ENCODE measurements at places on chromosomes 1 and 21. TPM values are rescaled to one million over a fixed set of nuclear protein-coding genes. Genes with fewer than 3 reads are reported as not detected.

DNA sequence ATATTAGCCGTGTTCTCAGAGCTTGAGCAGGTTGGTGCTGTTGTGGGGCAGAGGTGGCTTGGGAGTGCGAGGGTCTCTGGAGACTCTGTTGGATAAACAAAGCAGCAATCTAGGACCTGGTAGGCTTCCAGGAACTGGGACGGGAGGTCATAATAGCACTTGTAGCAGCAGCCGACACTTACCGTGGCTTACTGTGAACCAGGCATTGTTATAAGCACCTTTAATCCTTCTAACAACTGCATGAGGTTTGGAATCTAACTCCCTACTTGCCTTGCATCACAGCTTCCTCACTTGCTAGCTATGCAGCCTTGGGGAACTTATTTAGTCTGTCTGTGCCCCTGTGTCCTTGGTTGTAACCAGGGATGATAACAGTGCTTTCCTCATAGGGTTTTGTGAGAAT, 94.9 kb downstream of the NAV1 start:
- DNase-seq: no peak

DNA sequence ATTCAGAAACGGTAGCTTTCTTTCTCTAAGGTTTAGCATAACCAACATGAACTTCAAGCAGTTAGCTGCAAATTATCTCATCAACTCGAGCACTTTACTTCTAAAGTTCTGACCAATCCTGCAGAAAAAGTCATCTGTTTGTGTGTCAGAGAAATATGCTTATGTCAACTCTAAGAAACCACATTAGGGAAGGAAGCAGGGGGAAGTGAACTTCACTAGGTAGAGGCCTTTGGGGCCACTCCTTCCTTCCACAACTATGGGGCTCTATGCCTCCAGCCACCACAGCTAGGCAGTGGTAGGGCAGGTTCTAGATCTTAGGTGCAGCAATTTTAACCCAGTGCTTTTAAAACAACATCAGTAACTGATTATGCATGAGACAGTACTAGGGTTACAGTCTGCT, 375.9 kb downstream of the DSCAM start:
- DNase-seq: no peak

The AKIRIN1 gene
- total RNA-seq: 70.7 TPM

The MAEL gene
- total RNA-seq: 0.14 TPM
